AG08395 (cell line): ENCODE measurements at places on chromosomes 16 and 17.
A peak's percentile ranks its signal among the peaks of the same experiment; 100 is the strongest.

GRCh38 chr16:81996664-81997509, 14.4 kb downstream of the SDR42E1 start:
- DNase-seq: peak; percentile 83

DNA sequence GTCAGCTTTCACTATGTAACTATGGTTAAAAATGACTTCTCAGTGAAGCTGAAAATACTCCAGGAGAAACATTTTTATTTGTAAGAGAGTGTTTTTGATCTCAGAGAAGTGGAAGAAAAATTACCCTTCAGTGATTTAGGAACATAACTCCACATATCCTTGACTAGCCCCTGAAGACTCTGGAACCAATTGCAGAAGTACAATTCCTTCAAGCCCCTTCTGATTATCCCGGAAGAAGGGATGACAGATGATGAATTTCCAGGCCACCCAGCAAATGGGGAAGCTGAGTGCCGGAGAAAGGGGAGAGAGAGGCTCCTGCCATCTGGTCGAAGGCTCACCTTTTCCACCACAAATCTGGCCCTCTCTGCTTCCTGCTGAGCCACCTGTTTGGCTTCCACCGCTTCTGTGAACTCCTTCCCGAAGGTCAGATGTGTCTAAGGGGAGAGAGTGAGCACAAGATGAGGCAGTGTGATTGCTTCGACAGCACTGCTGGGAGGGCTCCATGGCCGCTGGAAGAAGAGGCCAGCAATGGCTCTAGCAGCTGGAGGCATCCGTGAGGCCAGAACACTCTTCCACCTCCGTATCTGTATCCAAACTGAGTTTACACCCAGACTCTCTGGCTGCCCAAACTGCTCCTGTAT, 8.1 kb downstream of the PHB1 start:
- no peak for DNase-seq

- DNase-seq: peak; percentile 89
These were observed 959 bp upstream of the ANKRD13B start for GRCh38 chr17:29591737-29592608.

DNA sequence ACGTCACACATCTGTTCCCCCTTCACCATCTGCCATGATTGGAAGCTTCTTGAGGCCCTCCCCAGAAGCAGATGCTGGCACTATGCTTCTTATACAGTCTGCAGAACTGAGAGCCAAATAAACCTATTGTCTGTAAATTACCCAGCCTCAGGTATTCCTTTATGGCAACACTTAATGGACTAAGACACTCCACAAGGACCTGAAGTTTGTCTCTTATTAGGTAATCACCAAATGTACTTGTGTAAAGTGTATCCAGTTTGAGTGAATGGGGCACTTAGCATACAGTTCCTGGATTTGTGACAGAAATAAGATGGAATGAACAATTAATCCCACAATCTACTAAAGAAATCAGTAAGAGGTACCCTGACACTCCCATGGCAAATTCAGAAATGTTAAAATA, 105.3 kb downstream of the SLC39A11 start:
- no peak for DNase-seq

- no peak for DNase-seq
These were observed 26.2 kb upstream of the ALKBH5 start for GRCh38 chr17:18157354-18157985.

DNA sequence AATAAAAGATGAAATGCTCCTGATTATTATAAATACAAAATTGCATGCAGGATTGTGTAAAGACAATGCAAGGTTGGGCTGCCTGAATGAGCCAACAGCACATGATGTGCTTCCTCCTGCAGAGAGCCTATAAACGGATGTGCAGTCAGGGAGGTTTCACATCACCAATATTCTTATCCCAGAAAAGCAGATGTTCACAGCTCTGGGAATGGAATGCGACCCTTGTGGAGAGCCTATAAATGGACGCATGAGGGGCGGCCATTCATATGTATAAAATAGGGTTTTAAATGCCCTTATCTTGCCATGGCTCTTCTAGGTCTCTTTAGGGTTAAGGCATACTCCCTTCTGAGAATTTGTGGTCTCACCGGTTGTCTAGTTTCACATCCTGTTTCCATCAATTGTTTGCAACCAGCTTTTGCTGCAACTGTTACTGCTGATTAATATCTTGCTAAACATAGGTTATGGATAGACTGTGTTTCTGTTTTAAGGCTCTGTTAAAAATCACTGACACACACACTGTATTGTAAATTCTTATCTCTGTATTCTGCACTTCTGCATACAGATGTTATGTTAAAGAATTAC, 31.9 kb downstream of the SLFN11 start:
- DNase-seq: no peak

DNA sequence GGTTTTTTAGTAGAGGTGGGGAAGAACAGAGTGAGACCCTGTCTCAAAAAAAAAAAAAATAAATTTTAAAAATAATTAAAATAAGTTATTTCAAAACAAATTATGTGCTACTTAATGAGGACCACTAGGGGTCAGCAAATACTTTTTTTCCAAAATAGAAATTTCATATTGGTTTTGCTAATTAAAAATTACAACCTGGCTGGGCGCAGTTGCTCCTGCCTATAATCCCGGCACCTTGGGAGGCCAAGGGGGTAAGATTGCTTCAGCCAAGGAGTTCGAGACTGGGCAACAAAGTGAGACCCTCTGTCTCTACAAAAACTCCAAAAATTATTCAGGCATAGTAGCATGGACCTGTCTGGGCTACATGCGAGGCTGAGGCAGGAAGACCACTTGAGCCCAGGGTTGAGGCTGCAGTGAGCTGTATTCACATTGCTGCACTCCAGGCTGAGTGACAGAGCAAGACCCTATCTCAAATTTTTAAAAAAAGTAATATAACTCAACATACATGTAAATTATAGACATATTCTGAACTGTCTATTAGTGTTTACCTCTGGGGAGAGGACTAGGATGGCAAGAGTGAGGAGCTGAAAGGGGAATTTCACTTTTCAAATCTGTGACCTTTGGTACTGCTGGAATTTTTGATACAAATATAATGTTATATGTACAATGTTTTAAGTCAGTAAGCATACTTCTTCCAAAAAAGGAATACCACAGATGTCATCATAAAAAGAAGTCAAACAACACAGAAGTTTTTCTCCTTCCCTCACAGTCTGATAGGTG, 8.1 kb downstream of the MEIOB start:
- DNase-seq: no peak

GRCh38 chr16:11283820-11284248, 2.7 kb upstream of the PRM1 start:
- DNase-seq: peak; percentile 22

GRCh38 chr17:62898239-62898864, 67.7 kb upstream of the TANC2 start:
- peak; percentile 46 for DNase-seq

DNA sequence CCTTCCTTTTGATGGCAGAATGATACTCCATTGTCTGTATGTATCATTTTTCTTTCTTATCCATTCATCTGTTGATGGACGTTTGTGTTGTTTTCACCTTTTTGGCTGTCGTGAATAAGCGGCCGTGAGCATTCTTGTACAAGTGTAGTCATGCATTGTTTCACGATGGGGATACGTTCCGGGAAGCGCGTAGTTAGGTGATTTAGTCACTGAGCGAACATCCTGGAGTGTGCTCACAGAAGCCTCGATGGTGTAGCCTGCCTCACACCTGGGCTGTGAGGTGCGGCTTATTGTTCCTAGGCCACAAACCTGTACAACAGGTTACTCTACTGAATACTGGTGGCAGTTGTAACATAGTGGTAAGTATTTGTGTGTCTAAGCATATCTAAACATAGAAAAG, 136.5 kb downstream of the CMIP start:
- DNase-seq: no peak

DNA sequence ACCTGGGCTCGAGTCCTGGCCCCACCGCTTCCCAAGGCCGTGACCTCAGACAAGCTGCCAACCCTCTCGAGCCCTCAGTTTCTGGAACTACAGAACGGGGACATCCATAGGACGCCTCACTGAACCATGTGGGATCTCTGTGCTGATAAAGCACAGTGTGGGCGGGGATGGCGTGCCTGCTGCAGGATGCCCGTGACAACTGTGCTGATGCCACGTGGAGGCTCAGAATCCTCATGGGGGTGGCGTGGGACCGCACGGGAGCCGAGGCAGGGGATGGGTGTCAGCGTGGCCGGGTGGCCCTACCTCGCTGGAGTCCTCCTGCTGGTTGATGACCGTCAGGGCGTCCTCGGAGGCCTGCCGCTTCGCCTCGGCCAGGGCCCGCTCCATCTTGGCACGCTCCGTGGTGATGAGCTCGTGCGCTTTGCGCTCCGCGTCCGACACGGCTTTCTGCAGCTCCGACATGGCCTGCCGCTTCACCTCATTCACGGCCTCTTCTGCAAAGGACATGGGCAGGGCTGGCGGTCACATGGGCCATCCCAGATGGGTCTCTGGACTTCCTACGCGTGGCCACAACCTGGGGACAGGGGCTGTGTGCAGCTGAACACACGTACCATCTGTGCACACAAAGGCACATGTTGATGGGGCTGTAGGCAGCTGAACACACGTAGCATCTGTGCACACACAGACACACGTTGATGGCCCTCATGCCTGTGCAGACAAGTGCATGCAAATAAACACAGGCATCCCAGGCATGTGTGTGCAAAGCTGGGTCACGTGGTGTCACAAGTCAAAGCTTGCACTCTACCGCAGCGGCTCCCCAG, 12.7 kb upstream of the PABPN1L start:
- DNase-seq: no peak

GRCh38 chr17:78264590-78264989, 33.2 kb downstream of the TMEM235 start:
- no peak for DNase-seq

DNA sequence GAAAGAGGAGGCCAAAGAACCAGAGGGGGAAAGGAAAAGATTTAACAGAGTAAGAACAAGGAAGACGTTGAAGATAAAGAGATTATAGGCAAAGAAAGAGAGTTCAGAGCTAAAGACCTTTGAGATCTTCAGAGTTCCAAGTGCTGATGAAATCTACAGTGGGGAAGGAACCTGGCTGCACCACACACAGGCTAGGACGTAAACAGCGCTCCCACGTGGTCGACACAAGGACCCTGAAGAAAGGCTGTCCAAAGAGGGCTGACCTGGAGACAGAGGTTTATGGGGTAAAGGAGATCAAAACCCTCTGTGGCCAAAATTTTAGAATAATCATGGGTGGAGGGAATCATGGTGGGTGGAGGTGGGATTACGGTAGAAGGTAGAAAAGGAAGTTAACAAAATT, 121.6 kb downstream of the PMP22 start:
- DNase-seq: no peak

- DNase-seq: peak; percentile 90
These were observed 83.2 kb downstream of the ARHGAP23 start for GRCh38 chr17:38511150-38512108.

- no peak for DNase-seq
These were observed 7.7 kb upstream of the TUBG2 start for GRCh38 chr17:42651392-42651791.

DNA sequence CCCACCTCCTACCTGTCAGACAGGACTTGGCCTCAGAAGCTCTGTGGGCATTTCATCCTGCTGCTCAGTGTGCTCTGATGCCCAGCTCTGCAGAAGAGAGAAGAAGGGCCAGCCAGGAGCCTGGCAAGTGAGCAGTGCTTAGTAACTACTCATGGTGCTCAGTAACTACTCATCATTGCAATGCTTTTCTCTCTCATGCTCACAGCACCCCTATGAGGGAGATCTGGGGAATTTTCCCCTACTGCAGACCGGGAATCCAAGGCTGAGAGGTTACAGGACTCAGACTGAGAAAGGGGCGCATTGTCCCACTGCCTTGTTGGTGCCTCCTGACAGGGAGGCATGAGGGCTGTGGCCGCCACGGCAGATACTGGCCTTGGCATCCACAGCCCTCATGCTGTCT, 261.1 kb downstream of the C16orf95 start:
- DNase-seq: peak; percentile 33

DNA sequence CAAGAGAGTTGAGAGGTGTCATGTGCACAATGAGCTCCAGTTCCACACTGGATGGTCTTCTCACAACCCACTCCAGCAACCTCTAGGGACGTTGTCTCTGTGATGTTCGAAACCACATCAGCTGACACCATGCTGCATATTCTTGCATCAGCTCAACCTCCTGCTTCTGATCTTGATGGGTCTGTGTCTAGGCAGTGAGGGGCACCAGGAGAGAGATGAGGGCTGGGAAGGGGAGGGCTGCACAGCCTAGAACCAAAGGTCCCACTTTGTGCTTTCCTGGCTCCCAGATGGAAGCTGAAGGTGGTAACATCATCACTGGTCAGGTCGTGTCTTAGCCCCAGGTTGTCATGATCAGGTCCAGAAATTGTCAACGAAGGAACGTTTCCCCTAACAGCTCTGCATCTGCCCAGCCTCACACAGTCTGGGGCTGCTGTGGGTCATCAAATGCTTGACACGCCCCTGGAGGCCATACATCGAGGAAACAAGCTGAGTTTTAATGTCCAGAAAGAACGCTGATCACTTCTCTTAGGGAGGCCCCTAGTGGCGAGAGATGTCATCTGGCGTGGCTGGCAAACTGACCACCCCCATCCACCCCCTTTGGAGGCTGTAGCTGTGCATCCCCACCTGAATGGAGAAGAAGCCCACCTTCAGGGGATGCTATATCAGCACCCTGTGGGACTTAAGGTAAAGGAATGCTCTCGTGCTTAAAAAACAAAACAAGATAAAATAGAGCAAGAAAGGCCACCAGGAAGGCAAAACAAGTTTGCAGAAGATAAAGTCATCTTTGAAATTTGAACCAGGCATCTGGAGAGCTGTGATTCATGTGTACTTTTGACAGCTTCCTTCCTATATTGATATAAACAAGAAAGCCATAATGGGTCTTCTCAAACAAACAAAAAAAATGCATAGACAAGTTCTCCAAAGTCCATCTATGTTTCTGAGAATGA, 58.3 kb downstream of the WIPI1 start:
- DNase-seq: peak; percentile 85

GRCh38 chr17:78725448-78726021, 56.5 kb downstream of the CYTH1 start:
- DNase-seq: no peak

- no peak for DNase-seq
These were observed 110.0 kb upstream of the CIBAR2 start for GRCh38 chr16:85222155-85222863.

DNA sequence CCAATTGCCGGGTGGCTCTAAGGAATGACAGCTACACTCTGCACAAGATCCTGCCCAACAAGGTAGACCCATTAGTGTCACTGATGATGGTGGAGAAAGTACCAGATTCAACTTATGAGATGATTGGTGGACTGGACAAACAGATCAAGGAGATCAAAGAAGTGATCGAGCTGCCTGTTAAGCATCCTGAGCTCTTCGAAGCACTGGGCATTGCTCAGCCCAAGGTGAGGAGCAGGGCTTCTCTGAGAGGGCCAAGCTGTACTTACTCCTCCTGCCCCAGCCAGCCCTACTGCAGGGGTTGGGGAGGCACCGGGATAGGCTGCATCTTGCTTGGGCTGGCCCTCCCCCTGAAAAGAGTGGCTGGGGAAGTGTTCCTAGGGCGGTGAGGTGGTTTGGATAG, 2.8 kb upstream of the FTSJ3 start:
- no peak for DNase-seq

GRCh38 chr17:65166787-65167186, 29.6 kb downstream of the RGS9 start:
- no peak for DNase-seq

GRCh38 chr16:68754084-68754792, 17.1 kb downstream of the CDH1 start:
- DNase-seq: no peak
